ENCODE measurements at places on chromosomes 11 and 22.

DNA sequence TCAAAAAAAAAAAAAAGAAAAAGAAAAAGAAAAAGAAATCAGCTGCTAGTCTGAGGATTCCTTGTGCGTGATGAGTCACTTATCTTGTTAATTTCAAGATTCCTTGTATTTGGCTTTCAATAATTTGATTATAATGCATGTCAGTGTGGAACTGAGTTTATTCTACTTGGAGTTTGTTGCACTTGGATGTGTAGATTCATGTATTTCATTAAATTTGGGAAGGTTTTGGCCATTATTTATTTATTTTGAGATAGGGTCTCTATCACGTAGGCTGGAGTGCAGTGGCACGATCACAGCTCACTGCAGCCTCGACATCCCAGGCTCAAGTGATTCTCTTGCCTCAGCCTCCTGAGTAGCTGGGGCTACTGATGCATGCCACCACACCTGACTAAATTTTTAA is 14.8 kb downstream of the WBP2NL start:
- no peak for DNase-seq

DNA sequence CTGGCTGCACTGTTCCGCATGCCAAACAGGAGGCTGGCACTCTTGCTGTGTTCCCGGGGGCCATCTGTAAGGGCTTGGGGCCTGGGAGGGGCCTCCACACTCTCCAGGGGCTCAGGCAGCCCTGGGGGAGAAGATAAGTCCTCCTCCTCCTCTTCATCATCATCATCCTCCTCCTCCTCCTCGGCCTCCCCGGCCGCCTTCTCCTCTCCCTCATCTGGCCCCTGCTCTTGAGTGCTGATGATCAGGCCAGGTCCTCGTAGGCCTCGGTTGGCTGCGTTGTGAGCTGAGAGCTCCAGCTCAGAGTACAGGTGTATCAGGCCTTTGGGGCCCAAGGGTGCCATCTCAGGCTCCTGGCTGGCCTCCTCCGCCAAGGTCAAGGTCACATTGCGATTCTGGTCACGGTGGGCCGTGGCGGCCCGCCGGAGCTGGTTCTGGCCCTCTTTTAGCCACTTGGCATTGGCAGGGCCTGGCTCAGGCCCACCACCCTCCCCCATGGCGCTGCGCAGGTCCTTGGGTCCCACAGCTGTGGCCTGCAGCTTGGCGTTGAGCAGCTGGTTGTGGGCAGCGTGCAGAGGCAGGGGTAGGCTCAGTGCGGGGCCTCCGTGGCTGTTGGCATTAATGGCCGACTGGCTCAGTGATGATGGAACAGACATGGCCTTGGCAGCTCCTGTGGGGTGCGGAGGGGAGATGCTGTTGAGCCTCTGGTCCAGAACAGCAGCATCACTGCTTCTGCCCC is 8.0 kb downstream of the APBB1 start:
- no peak for DNase-seq

DNA sequence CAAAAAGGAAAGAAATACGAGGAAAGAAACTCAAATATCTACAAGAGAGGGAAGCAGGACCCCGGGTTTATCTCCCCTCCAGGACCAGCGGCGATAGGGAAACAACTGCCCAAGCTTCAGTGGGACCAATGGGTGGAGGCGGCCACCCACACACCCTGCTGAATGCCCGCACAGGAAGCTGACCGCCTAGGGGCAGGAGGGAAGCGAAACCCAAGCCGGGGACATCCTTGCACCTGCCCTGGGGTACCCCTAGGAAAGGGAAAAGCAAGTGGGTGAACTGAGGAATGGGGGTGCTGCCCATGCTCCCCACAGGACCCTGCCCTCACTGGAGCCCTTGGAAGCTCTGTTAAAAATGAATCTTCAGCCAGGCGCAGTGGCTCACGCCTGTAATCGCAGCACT is 27.6 kb upstream of the HMOX1 start:
- DNase-seq: no peak

DNA sequence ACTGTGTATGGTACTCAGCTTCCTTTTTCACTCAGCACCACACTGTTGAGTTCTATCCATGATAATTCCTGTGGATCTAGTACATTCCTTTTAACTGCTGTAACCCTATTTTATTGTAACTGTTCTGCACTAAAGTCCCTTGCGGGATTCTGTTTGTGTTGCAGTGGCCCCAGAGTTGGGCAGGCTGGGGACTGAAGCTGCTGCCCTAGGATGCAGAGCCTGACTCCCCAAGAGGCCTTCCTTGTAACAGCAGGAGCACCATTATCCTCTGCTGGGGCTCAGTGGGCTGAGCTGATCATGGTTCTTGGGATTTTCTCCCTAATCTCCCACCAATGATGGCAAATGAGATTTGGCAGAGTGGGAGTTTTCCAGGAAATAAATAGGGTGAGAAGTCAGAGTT is 77.7 kb downstream of the CABIN1 start:
- no peak for DNase-seq

GRCh38 chr11:45155058-45155551 is 8.7 kb downstream of the PRDM11 start:
- DNase-seq: no peak

DNA sequence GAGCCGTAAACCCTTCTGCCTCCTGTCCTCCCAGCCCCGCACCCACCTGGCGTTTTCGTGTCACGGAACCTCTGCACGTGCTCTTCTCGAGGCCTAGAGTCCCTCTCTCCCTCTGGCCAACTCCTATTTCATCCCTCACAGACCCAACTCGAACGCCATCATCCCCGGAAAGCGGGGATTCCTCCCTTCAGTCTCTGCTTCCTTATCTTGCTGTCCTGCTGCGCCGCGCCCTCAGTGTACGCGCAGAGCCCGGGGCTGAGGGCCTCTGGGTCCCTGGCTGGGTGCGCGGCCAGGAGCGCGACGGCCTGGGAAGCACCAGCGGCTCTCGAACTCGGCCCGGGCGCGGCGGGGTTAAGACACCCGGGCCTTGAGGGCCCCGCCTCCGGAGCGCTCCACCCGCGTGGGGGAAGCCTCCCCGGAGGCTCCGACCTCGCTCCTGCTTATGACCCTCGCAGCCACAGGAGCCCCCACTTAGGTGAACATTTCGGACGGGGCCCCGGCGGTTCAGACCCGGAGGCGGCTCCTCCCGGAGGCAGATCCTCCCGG is 398 bp upstream of the ATG16L2 start:
- peak; percentile 78 for DNase-seq

Measured in stimulated activated CD8-positive, alpha-beta memory T cell treated with anti-CD3 and anti-CD28 coated beads, Interleukin-7, amount 100 ng/mL, for 24 hours (primary cell).